ENCODE measurements at places on chromosomes 6 and 20.

DNA sequence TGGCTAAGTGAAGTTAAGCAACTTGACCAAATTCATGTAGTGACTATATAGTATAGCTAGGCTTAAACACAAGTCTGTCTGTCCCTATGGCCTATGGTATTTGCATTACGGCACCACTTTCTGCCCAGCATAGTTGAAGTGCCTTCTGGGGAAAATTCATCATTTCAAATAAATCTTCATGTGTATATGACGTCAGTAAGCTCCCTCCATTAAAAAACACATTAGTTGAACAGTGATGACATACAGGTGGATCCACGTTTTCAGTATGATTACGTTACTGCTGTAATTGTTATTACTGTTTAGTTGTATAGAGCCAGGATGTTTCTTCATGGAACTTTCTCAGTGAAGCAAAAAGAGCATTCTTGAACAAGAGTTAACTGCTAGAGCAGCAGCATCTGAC, 96.2 kb downstream of the TENT5A start:
- DNase-seq, result no peak

- no peak for DNase-seq
Measured at GRCh38 chr20:5550733-5551529, 199.3 kb upstream of the SHLD1 start.

- DNase-seq, result no peak
Measured at GRCh38 chr6:164151161-164152120, 736.9 kb downstream of the QKI start.

DNA sequence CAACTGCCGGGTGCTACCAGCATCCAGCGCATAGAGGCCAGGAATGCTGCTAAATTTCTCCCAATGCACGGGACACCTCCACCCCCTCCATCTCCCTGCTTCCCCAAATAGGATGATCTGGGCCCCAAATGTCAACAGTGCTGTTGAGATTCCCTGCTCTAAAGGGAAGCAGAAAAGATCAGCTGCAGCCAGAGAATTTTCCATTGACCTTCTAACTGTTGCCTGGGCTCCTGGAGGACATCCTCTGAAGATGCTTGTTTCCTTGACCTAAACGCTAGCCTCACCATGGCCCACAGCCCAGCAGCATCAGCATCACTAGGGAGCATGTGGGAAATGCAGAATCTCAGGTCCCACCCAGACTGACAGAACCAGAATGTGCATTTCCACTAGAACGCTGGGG, 161.3 kb downstream of the GMPR start:
- no peak for DNase-seq

DNA sequence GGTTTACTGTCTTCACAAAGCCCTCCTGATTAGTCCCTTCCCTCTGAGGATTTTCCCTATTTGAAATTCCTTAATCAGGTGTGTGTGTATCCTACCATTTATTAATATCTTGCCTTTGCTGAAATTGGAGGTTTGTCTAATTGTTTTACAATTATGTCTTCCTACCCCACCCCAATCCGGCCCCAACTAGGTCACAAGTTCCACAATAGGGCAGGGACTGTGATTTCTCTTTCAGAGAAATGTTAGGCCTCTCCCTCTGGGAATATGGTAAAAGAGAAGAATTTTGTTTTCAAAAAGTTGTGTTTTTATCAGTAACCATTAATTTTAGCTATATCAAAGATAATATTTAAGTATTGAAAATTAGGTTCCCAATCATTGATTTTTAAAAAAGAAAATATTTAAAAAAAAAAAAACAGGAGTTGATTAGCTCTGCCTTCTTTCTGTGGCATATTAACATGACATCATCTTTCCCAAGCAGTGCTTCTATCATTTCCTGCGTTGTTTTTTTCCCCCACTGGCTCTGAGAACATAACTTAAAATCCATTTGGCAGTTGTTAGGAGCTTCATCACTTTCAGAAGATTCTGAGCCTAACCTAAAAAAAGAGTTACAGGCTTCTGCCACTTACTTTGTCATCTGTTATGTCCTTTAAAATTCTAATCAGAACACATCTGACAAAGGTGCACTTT, 36.1 kb downstream of the BLOC1S5 start:
- no peak for DNase-seq

DNA sequence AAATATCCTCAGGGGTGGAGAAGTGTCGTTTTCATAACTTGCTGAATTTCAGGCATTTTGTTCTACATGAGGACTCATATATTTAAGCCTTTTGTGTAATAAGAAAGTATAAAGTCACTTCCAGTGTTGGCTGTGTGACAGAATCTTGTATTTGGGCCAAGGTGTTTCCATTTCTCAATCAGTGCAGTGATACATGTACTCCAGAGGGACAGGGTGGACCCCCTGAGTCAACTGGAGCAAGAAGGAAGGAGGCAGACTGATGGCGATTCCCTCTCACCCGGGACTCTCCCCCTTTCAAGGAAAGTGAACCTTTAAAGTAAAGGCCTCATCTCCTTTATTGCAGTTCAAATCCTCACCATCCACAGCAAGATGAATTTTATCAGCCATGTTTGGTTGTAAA, 20.3 kb upstream of the MAPK13 start:
- no peak for DNase-seq

DNA sequence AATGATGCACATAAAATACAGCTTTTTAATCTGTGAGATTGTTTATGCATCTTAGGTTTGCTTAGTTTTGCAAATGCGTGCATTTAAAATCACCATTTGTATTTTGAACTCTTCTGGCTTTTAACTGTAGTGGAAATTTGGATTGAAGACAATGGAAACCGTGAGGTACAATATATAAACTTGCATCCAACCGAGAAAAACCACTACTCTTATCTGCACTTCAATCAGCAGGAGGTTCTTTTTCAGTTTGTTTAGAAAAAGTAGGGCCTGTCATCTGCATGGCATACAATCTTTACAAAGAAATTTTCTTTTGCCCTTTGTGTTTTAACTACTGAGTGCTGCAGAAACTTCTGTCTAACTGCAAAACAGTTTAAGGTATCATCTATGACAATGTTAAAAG, 132.8 kb downstream of the LAMA2 start:
- DNase-seq, result no peak

GRCh38 chr6:144012534-144012933, 4.5 kb upstream of the PLAGL1 start:
- DNase-seq, result no peak

Measured in CD4-positive, alpha-beta T cell treated with Interleukin-17A for 1 hour (primary cell).